ENCODE measurements at places on chromosomes 16 and 17.

GRCh38 chr16:79640513-79641360 is 40.2 kb upstream of the MAF start:
- no peak for DNase-seq

DNA sequence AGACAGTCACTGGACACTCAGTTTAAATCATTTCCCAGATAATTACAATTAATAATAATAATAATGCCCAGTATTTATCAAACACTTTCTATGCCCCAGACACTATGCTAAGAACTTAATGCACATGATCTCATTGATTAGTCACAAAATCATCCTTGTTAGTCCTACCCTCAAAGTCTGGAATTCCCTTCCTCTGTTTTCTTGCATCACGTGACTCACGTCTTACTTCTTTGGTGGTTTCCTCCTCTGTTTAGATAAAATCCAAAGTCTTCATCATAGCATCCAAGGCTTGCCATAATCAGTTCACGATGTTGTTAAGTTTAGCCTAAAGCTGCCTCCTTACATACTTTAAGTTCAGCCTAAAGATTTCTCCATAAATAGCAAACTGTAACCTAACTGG is 471.9 kb downstream of the PMP22 start:
- DNase-seq, result no peak

DNA sequence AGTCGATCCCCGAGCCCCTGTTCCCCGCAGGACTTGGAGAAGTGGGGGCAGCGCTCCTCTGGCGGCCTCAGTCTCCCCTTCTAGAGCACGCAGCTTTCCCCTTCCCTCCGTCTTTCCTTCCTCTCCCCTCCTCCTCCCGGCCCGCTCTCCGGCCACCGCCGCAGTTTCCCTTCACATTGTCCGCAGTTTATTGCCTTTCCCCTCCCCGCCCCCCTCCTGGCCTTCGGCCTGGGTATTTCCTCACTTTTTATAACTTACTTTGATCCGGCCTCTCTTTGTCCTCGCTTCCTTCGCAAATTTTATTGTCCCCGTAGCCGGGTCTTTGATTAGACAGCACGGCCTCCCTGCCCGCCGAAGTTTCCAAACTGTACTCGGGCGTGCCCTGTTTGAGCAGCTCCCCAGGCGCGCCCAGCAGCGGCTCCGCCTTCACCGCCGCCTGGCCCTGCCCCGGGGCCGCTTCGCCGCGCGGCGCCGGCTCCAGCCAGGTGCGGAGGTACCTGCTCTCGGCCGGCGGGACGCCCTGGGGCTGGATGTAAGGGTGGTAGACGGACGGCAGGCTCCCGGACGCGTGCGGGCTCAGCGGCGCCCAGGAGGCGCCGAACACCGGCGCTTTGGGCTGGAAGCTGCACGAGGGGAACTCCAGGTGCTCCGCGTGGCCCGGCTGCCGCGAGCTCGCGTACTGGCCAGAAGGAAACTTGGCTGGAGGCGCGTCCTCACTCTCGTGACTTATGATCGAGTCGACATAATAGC is 488 bp downstream of the HOXB9 start:
- DNase-seq, result peak; percentile 50

GRCh38 chr16:66551348-66551759 is 1.0 kb upstream of the CKLF start:
- peak; percentile 74 for DNase-seq

DNA sequence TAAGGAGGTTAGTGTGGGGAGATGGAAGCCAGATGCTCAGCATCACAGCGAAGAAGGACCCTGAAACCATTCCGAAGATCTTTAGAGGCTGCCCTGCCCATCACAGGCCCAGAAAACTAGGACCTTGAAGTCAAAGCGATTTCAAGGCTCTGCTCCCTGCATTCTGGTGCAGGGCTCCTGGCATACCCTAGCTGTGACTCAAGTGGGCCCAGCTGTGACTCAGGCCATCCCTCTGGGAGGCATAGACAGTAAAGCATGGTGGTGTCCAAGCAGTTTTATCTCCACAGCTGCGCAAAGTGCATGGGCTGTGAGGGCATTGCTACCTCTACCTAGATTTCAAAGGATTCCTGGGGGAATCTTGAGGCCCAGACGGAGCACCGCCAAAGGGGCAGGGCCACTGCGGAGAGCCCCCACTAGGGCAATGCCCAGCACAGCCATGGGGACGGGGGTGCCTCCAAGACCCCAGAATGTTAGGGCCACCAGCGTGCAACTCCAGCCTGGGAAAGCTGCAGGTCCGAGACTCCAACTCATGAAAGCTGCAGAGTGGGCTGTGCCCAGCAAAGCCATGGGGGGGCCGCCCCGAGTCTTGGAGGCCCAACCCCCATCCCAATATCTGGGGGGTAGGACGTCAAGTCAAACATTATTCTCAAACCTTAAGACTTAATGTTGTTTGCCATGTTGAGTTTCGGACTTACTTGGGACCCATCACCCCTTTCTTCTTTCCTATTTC is 11.7 kb upstream of the ZNF594 start:
- no peak for DNase-seq

DNA sequence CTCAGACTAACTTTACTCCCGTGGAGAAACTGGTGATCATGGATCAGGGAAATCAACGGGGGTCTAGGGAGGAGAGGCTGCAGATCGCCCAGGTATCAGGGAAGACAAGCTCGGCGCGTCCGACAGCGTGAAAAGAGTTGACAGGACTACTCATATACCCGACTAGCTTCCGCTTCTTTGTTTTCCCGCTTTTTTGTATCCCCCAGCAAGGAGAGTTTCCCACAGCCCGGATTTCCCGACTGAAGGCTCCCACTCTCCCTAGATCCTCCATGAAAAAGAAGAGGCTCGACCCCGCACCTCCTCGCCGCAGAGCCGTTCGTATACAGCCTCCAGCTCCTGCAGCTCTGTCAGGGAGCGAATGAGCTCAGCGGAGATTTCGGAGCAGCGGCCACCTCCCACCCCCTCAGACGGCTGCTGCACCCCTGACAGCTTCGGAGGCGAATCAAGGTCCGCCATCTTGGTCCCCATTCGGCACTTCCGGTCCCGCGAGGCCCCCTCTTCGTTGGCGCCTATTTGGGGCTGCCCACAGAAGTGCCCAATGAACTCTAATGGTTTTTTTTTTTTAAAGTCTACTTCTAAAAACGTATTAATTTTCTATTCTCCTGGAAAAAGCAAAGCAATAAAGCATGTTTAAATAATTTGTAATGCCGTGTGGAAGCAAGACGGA is at the start of gene COG4:
Gene COG4, minus strand, starts transcription at position 479 of the 667 bp plus-strand sequence. Its CDS starts 11 bp downstream, at position 468.
- DNase-seq, result peak; percentile 95

DNA sequence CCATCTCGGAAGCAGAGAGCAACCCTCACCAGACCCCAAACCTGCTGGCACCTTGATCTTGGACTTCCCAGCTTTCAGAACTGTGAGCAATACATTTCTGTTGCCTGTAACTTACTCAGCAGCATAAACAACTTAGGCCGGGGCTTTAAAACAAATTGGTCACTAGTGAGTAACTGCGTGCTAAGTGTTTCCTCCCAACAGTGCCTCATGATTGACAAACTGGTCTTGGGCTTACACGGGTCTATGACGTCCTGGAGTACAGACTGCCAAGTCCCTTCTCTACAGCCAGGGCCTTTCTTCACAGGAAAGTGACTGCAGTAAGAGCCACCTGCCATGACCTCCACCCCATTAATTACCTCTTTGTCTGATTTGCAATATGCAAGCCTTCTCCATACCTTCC is 136.7 kb downstream of the XYLT1 start:
- no peak for DNase-seq

DNA sequence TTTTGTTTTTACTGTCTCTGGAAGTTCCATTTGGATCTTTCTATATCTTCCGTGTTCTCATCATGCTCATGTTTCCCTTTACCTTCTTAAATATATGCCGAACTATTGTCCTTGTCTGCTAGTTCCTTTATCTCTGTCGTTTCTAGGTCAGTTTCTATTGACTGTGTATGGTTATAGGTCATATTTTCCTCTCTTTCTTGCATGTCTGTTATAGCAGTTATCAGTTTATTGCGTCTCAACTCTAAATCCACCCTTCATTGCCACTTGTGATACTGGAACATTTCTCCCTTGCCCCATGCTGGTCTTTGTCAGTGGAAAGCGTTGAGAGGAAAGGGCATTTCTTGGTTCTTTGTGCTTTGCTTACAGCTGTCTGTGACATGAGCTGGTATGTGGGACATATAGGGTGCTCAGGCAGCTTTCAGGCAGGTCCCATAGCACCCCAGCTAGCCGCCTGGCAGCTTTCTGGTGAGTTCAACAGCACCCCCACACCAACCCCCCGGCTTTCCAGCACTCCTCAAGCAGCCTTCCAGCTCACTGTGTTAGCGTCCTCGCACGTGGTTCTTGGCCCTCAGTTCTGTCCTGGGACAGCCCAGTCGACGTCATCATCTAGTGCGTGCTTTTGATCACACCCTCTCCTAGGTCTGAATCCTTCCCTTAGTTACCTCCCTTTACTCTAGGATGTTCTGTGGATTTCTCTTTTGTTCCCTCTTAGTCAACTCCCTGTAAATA is 15.4 kb upstream of the DNASE1 start:
- no peak for DNase-seq

- no peak for DNase-seq
Measured at GRCh38 chr16:7482032-7482431, 149.4 kb downstream of the RBFOX1 start.
